Activated naive CD8-positive, alpha-beta T cell treated with anti-CD3 and anti-CD28 coated beads, Interleukin-2, amount 50 U/mL, for 24 hours (primary cell): ENCODE measurements at places on chromosomes 13 and 19.

GRCh38 chr19:13208672-13209483 is 58.7 kb downstream of the IER2 start:
- H3K4me1 ChIP-seq: peaks cover 35% of the 10 kb centered on the region
- no peaks in the 10 kb centered on the region for H3K36me3 ChIP-seq
- peak overlapping the region; percentile 77 for H3K4me3 ChIP-seq
- DNase-seq: no peak
- peak overlapping the region; percentile 56 for H3K27ac ChIP-seq

- H3K27me3 ChIP-seq: peaks cover 1% of the 10 kb centered on the region
- no peak overlapping the region for H3K4me3 ChIP-seq
- no peaks in the 10 kb centered on the region for H3K36me3 ChIP-seq
- DNase-seq: no peak
Observed at GRCh38 chr13:29756506-29756905, 93.9 kb downstream of the UBL3 start.

GRCh38 chr19:43640424-43640757 is 741 bp upstream of the CADM4 start:
- peaks cover 12% of the 10 kb centered on the region for H3K4me1 ChIP-seq
- H3K27me3 ChIP-seq: peaks cover 42% of the 10 kb centered on the region
- no peak for DNase-seq
- peak overlapping the region; percentile 53 for H3K4me3 ChIP-seq
- no peak overlapping the region for H3K27ac ChIP-seq
- no peaks in the 10 kb centered on the region for H3K36me3 ChIP-seq

- no peak overlapping the region for H3K4me3 ChIP-seq
- no peaks in the 10 kb centered on the region for H3K4me1 ChIP-seq
- H3K27me3 ChIP-seq: no peaks in the 10 kb centered on the region
- H3K36me3 ChIP-seq: peaks cover 13% of the 10 kb centered on the region
Observed at GRCh38 chr19:7444042-7444441, 44.8 kb downstream of the PEX11G start.

GRCh38 chr19:53965091-53965490 is 2.4 kb downstream of the CACNG8 start:
- H3K27me3 ChIP-seq: peaks cover 56% of the 10 kb centered on the region
- no peak for DNase-seq
- H3K36me3 ChIP-seq: no peaks in the 10 kb centered on the region
- H3K4me3 ChIP-seq: no peak overlapping the region

- no peaks in the 10 kb centered on the region for H3K4me1 ChIP-seq
- H3K27ac ChIP-seq: no peak overlapping the region
- no peaks in the 10 kb centered on the region for H3K27me3 ChIP-seq
- no peaks in the 10 kb centered on the region for H3K36me3 ChIP-seq
Observed at GRCh38 chr13:35957241-35957731, 173.9 kb downstream of the DCLK1 start.

- DNase-seq: no peak
- H3K27me3 ChIP-seq: no peaks in the 10 kb centered on the region
- H3K4me1 ChIP-seq: no peaks in the 10 kb centered on the region
- no peak overlapping the region for H3K27ac ChIP-seq
- H3K4me3 ChIP-seq: no peak overlapping the region
Observed at GRCh38 chr13:22369090-22369489, 698.2 kb downstream of the FGF9 start.

- H3K4me3 ChIP-seq: no peak overlapping the region
- DNase-seq: no peak
- peaks cover under 1% of the 10 kb centered on the region for H3K4me1 ChIP-seq
- peaks cover 91% of the 10 kb centered on the region for H3K27me3 ChIP-seq
Observed at GRCh38 chr13:94702181-94703041, 9.9 kb downstream of the SOX21 start.

- peaks cover 4% of the 10 kb centered on the region for H3K4me1 ChIP-seq
- H3K27me3 ChIP-seq: no peaks in the 10 kb centered on the region
- peaks cover 34% of the 10 kb centered on the region for H3K36me3 ChIP-seq
- no peak overlapping the region for H3K27ac ChIP-seq
- DNase-seq: no peak
Observed at GRCh38 chr13:94620286-94620896, 18.7 kb downstream of the GPR180 start.

GRCh38 chr19:6484230-6484629 is 2.6 kb upstream of the DENND1C start:
- H3K36me3 ChIP-seq: peaks cover 4% of the 10 kb centered on the region
- H3K27me3 ChIP-seq: no peaks in the 10 kb centered on the region
- H3K4me1 ChIP-seq: peaks cover 27% of the 10 kb centered on the region
- H3K4me3 ChIP-seq: no peak overlapping the region
- H3K27ac ChIP-seq: no peak overlapping the region
- no peak for DNase-seq

- no peak overlapping the region for H3K4me3 ChIP-seq
- peaks cover 4% of the 10 kb centered on the region for H3K27me3 ChIP-seq
- no peak overlapping the region for H3K27ac ChIP-seq
- no peaks in the 10 kb centered on the region for H3K4me1 ChIP-seq
- no peak for DNase-seq
- no peaks in the 10 kb centered on the region for H3K36me3 ChIP-seq
Observed at GRCh38 chr13:36665630-36666029, 8.2 kb upstream of the SERTM1 start.

DNA sequence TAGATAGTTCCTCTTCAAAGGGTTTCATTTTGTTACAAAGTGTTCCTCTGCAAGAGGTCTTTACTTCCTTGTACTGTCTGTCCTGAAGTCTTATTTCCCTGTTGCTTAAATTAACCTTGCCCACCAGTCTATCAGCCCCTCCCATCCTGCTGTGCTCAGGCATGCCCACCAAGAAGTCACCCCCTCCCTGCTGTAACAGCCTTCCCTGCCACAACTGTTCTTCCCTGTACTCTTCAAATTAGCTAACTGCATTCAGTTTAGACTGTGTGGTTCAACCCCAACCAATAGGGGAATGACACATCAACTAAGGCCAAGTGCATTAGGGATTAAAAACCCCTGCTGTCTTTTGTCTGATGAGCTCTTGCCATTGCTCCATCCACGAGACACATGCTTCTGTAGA is 34.4 kb upstream of the ZNF562 start:
- peaks cover 7% of the 10 kb centered on the region for H3K36me3 ChIP-seq
- H3K27ac ChIP-seq: no peak overlapping the region
- no peak overlapping the region for H3K4me3 ChIP-seq
- peaks cover 2% of the 10 kb centered on the region for H3K27me3 ChIP-seq
- peaks cover 2% of the 10 kb centered on the region for H3K4me1 ChIP-seq
